ENCODE measurements at places on chromosomes 1 and 21.
A peak's percentile ranks its signal among the peaks of the same experiment; 100 is the strongest.

DNA sequence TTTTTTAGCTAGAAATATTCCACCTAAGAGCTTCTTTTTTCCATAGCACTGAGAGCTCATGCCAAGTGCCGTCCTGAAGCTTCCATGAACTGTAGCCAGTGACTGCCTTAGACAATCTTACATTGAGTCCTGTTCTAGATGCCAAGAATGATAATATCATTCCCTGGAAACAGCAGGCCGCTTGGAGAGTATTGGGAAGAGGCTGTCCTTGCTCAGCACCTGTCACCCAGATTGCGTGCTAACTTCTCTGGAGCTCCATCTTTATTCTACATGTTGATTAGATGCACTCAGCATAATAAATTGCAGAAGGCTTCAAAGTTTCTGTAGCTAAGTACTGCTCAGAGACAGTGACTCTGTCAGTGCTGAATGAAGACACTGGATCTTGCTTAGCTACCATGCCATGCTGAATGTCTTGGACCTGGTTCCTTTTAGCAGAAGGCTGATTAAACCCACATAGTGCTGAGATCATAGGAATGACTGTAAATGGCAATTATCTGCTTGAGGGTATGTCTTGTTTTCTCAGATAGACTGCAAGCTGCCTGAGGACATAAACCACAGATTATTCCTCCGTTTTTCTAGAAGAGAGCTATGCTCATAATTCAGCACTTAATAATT is 83.1 kb upstream of the IRF2BP2 start:
- no peak for DNase-seq

- peak; percentile 24 for DNase-seq
These were observed at the start of gene FAAH for GRCh38 chr1:46394108-46394871. FAAH (plus strand) TSS chr1:46394317; CDS start chr1:46394349, 32 bp downstream.

GRCh38 chr1:238642231-238642630 is 744.1 kb upstream of the CHRM3 start:
- no peak for DNase-seq

- DNase-seq = no peak
These were observed 55.8 kb downstream of the CCDC30 start for GRCh38 chr1:42518908-42519307.

- no peak for DNase-seq
These were observed 33.6 kb downstream of the CHML start for GRCh38 chr1:241606544-241606943.

GRCh38 chr1:223429821-223430220 is 36.6 kb downstream of the CCDC185 start:
- no peak for DNase-seq

- DNase-seq = no peak
These were observed 38.9 kb downstream of the YY1AP1 start for GRCh38 chr1:155649676-155650075.

DNA sequence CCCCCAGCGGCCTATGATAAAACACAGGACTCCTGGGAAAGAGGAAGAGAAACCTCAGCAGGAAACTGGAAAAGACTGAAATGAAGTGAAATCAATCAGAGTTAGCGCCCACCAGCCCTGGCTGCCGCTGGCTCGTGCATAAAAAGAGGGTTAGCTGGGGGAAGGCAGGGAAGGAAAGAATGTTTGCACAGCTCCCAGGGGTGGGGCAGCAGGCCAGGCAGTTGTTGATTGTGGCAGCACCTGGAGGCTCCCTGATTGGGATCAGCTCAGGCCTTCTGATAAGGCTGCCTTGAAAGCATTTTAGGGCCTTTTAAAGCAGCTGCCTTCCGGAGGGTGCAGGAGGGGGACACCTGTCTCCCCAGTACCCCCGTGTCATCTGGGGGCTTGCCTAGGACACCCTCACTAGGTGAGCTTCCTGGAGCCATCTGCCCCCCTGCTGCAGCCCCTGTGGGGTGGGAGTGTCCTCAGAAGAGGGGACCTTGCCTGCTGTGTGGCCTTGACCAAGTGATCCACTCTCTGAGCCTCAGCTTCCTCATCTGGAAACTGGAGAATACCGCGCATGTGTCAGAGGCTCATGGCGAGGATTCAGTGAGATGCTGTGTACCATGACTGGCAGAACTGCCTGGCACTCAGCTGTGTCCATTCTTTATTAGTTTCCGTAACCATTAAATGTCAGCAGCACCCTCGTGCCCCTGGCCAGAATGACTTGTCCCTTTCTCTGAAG is 6.6 kb downstream of the EPHB2 start:
- DNase-seq = no peak

- no peak for DNase-seq
These were observed 145.6 kb upstream of the TNR start for GRCh38 chr1:175888996-175889395.

DNA sequence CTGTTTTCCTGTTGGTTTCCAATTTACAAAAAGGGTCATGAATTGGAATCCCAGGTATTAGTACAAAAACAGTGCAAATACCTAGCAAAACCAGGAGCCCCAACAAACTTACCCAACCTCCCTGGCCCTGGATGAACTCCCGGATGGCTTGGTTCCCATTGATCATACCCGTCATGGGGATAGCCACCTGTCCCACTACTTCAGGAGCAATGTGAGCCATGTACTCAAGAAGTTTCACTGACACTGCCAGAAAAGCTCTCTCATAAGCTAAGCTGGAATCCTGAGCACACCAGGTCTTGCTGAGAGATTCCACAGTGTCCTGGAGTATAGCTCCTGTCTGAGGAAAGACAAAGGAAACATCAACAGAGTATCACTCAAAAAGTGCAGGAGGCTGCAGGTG is 5.7 kb downstream of the BCL2L15 start:
- DNase-seq = no peak

GRCh38 chr21:35035581-35035980 is 13.5 kb downstream of the RUNX1 start:
- DNase-seq = no peak

Data from GM13977 (cell line).